ENCODE measurements at places on chromosomes 12 and 14. TPM values are rescaled to one million over a fixed set of nuclear protein-coding genes. Genes with fewer than 3 reads are reported as not detected.

- DNase-seq = peak; percentile 3
Observed at GRCh38 chr14:39302124-39302810, 68.6 kb downstream of the MIA2 start.

DNA sequence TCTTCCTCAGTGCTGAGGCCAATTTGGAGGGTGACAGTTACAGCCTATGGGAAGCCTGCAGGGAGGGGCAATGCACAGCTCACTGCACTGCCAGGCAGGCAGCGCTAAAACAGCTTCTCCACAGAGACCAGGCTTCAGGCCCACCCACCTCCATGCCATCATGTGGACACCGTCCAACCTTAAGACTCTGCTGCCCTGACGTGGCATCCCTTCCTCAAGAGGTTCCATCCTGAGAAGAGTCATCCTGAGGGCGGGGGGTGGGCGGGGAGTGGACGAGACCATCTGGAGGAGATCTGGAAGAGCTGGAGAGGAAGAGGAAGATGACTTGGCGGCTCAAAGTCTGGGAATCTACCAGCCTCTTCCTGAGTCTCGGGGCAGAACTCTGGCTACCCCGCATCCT, 8.4 kb upstream of the ACVRL1 start:
- DNase-seq = peak; percentile 9

- peak; percentile 66 for DNase-seq
Observed at GRCh38 chr12:69732088-69732487, 6.6 kb upstream of the RAB3IP start.

DNA sequence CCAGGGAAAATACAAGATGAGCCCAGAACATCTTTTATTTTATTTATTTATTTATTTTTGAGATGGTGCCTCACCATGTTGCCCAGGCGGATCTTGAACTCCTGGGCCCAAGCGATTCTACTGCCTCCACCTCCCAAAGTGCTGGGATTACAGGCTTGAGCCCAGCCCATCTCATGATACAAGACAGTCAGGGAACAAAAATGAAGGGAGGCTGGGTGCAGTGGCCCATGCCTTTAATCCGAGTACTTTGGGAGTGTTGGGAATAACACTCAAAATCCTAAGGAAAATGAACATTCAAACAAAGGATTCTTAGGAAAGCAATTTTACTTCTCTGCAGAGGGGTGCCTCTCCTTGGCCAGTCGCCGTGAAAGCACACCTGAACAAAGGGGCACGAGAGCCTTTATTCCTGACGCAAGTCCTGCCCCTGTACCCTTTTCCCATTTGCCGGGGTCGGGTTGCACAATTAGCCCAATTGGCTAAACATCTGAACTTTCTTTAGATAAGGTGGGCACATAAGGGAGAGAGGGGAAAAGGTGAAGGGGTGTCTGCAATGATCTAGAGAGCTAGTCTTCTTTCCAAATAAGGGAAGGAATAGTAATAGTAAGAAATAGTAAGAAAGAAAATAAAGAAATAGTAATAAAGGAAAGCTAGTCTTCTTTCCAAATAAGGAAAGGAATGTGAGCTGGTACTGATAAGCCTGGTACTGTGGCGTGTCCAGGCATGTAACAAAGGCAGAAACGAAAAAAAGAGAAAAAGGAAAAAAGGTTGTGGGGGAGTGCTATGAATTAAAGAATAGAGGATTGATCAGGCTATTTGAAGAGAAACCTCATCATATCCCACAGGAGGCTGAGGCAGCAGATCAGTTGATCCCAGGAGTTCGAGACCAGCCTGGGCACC, 13.4 kb downstream of the NCAPD2 start:
- DNase-seq = no peak

ABCD2 gene
- not detected for total RNA-seq

- DNase-seq = no peak
Observed at GRCh38 chr14:38838049-38838978, 264.7 kb downstream of the SEC23A start.

PIANP gene
- total RNA-seq = not detected

- no peak for DNase-seq
Observed at GRCh38 chr14:99119554-99120525, 152.2 kb downstream of the BCL11B start.

CLEC1A gene
- not detected for total RNA-seq

PLEKHG7 gene
- not detected for total RNA-seq

GRCh38 chr12:27185234-27186021, 58.7 kb upstream of the STK38L start:
- peak; percentile 76 for DNase-seq

GRCh38 chr12:9732921-9733461, at the start of gene CLECL1:
TSS of gene CLECL1 (minus strand) at chr12:9733097.
- no peak for DNase-seq

GZMB gene
- total RNA-seq = not detected

DNA sequence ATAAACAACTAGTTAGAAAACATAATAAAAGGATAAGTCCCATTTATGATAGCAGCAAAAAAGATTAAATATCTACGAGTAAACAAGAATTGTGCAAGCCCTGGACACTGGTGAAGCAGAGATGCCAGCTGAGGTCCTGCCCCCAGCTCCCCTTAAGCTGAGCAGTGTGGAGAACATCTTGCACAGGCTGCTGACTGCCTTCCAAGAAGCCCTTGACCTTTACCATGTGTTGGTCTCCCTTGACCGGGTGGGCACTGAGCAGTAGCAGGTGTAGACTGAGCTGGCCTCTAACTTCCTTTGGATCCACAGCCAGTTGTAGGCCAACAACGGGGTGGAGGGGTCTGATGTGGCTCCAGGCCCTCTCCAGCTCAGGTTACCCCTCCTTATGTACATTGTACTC, 47.7 kb upstream of the PAPLN start:
- DNase-seq = no peak

- peak; percentile 47 for DNase-seq
Observed at GRCh38 chr14:65599375-65599774, 186.8 kb downstream of the FUT8 start.

TAS2R8 gene
- total RNA-seq = not detected

CLEC14A gene
- not detected for total RNA-seq

DNA sequence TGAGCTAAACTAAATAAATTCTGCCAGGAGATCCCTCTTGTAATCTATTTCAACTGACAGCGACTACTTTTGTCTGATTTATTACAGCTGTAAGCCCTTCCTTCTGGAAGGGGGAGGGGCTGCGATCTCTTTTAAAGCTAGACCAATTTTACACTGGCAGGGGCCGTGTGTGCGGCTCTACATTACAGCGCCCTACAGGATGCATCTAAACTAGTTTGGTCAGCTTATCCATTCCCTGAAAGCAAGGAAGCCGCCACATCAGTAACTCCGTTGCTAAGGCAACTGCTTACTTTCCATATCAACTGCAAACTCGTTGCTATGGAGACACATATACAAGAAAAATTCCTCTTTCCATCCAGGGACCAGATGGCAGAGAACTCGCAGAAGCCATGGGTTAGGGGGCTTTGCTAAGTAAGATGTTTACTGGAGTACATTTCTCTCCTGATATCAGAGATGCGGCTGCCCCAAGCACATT, 17.4 kb downstream of the FOXN3 start:
- no peak for DNase-seq

TSHR gene
- not detected for total RNA-seq

DNA sequence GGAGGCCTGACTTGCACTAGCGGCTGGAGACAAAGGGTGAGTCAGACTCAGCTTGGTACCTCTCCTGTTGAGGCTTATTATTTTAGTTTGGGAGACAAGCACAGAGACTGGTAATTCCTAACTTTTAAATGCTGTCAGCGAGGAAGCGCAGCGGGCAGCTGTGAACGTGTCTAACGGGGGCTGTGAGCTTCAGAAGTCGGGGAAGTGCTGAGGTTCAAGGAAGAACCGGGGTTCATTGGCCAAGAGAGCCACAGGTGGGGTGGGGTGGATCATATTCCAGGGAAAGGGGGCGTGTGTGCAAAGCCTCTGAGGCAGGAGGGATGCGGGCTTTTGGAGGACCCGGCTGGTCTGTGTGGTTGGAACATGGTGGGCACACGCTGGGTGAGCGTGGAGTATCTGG, 36.1 kb upstream of the ADGRD1 start:
- DNase-seq = peak; percentile 25

GRCh38 chr12:128813883-128814282, 9.9 kb downstream of the SLC15A4 start:
- no peak for DNase-seq

DNA sequence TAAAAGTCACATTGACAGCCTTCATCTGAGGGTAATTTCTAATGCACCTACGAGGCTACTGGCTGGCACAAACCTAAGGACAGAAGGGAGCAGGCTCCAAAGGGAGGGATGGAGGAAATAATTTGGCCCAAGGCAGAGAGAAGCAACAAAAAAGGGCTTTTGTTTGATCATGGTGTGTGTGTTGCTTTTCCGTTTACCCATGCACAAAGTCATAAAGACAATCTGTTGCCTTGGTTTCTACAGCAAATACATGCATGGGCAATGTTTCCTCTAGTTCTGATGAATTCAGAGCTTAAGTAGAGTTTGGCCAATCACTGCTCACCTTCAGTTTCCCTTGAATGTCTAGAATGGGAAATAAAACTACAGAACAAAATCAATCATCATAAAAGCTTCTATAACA, 262.5 kb upstream of the CAND1 start:
- no peak for DNase-seq
